ENCODE measurements at places on chromosomes 16 and 17.

- no peak for DNase-seq
Measured at GRCh38 chr17:34067011-34067410, 188.1 kb upstream of the CCL2 start.

DNA sequence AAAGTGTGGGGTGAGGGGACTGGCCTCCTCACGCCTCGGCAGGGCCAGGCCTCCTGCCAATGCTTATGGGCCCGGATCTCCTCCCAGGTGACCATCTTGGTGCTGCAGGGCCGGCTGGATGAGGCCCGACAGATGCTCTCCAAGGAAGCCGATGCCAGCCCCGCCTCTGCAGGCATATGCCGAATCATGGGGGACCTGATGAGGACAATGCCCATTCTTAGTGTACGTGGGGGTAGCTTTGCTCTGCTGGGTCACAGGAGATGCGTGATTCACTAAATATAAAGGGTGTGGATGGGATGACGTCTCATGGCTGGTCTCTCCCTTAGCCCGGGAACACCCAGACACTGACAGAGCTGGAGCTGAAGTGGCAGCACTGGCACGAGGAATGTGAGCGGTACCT lies 19.5 kb downstream of the NUP85 start:
- DNase-seq, result no peak

GRCh38 chr16:89827383-89828198 lies 684 bp upstream of the SPIRE2 start:
- DNase-seq, result no peak

GRCh38 chr17:67466251-67466796 lies 89.2 kb downstream of the PITPNC1 start:
- DNase-seq, result no peak

DNA sequence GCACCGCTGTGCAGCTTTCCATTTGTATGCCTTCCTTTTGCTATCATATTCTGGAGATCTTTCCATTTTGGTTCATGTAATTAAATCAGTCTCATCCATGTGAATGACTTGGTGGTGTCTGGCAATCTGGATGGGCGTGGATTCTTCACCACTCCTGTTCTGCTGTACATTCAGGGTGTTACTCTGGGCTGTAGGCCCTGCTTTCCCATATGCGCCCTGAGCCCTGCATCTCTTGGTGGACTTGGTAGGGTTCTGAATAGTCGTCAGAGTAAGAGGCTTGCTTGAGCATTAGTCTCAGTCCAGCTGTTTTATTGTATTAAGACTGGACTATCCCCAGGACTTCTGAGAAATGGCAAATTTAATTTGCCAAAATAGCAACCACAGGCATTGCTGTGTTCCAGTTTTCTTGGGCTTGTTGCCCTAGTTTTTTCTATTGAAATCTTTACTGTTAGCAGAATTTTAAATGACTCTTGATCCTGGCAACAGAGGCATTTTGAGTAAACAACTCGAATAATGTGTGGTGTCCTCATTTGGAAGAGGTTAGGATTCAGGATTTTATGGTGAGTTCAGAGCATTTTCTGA lies 14.9 kb downstream of the BANP start:
- DNase-seq, result no peak

- no peak for DNase-seq
Measured at GRCh38 chr16:80040814-80041213, 440.3 kb upstream of the MAF start.

DNA sequence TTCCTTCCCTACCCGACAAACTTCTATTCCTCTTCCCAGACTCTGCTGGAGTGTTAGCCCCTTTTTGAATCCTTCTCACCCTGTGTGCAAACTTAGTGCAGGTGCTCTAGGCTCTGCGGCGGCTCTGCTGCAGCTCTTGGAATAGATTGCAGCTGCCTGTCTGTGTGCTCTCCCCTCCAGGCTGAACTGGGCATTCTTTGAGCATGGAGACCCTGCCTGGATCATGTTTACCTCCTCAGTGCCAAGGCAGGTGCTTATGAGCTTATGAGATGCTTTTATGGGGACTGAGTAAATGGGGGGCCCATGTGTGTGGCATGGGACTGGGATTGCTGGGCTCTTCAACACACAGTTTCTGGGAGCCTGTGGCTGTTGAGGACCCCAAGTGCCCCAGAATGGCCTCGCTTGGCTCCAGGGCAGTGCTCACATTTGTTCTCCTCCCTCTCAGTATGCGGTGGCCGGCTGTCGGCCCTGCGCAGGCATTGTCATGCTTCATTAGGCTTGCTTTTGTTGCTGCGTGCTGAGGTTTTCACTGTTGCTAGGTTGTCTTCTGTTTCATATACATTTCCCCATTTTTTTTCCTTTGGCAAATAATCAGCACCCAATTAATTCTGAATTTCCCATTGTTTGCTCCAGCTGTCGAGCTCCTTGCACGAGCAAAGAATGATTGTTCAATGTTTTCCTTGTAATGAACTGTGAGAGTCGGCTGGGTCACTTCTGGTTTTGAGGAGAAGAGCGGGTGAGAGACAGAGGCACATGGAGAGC lies 185.5 kb upstream of the NLRP1 start:
- DNase-seq, result no peak

GRCh38 chr17:76271669-76272540 lies 6.8 kb downstream of the UBALD2 start:
- DNase-seq, result no peak

DNA sequence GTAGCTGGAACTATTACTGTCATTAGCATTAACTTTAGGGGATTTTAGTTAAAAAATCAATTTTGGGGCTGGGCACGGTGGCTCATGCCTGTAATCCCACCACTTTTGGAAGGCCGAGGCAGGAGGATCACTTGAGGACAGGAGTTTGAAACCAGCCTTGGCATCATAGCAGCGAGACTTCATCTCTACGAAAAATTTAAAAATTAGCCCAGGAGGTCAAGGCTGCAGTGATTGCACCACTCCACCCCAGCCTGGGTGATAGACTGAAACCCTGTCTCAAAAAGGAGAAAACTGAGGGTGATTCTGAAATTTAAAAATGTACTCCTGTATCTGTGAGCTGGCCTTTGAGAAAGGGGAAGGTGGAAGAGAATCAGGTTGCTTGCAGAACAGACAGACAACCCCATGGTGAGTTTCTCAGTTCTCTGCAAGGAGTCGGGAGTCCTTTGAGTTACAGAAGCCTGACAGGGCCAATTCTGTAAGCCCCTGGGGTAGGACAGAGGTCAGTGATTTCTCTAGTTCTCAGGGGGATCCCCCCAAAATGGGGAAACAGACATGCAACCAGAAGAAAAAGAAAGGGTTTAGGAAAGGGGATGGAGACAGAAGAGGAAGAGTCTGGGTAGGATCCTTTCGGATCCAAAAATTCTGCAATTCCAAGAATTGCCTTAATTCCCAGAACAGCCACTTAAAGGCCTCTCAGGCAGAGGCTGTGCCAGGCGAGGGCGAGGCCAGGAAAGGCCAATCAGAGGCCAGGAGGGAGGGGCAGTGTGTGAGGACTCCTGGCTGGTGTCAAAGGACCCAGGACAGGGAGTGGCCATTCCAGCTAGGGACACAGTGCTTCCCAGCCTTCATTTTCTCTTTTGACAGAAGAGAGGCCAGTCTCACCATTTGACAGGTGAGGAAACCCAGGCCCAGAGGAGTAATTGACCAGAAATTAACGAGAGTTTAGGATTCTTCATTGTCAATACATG lies 6.7 kb downstream of the NUPR1 start:
- no peak for DNase-seq

- no peak for DNase-seq
Measured at GRCh38 chr16:14606102-14606501, 24.0 kb downstream of the PARN start.

- DNase-seq, result no peak
Measured at GRCh38 chr16:85992359-85992758, 93.4 kb downstream of the IRF8 start.

DNA sequence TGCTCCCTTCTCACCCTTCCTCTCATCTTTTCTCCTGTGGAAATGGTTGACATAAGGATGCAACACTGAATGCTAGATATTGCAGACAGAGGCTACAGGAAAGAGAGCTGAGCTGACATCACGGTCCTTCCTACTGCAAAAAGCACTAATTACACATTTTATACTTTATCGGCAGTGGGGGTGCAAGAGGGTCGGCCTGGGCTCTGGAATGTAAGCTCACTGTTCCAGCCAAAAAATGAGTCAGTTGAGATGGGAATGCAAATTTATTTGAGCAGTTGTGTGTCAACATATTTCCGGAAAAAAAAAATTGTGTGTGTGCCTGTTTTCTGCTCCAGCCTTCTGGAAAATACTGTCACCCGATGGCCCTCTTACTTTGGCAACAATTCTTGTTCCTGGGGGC lies 14.1 kb upstream of the MRTFB start:
- no peak for DNase-seq

- no peak for DNase-seq
Measured at GRCh38 chr17:80968602-80969029, 23.0 kb upstream of the CHMP6 start.

GRCh38 chr17:41848788-41849187 lies 11.2 kb downstream of the KLHL10 start:
- DNase-seq, result no peak

GRCh38 chr16:2856061-2856670 lies 1.8 kb downstream of the PRSS22 start:
- peak; percentile 48 for DNase-seq

DNA sequence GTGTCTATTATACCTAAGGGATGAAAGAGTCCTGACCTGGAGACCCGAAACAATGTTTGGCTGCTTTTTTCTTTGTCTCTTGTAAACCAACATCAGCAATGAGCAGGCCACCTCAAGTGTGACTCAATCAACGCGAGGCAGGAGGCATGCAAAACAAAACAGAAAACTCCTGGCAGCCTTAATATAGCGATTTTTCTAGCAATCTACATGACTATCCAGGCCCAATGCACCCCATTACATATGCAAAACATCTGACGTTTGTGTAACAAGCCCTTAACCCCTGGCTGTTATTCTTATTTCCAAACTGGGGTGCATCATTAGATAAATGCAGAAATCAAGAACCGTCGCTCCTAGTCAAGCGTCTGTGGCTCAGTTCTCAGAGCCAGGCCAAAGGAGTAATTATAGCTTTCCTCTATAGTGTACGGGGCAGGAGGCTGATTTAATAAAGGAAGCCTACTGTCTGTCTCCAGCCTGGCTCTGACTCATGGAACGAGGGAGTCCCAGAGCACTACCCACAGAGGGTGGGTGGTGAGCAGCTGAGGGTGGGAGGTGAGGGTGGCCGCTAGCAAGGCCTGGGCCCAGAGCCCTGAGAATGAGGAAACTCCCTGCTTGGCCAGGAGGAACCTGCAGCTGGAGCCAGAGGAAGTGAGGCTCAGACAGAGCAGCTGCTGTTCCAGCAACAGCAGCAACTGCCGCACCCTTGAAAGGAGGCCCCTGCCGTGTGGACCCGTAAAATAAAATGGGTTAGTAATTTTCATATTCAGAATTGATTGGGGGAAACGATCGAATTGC lies 43.9 kb downstream of the CHD9 start:
- DNase-seq, result peak; percentile 84

DNA sequence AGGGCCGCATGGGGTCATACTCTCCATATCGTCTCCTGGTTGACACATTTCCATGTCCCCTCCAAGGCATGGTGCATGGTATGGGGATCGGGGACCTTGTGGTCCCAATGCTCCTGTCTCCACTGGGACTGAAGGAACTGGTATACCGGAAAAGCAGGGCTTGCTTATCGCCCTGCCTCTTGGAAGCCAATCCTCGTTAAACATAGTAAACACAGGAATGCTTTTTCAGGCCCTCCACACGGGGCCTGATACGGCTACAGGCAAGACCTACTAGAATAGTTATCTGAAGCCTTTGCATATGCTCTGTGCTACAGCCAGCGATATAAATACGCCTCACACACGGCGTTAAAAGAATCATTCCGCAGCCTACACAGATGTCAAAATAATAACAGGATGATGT lies 159.5 kb downstream of the SHISA9 start:
- no peak for DNase-seq

Measured in DND-41 (cell line).